ENCODE measurements at places on chromosomes 3 and 15. TPM values are rescaled to one million over a fixed set of nuclear protein-coding genes. Genes with fewer than 3 reads are reported as not detected.

Gene TRIP4
- 22.6 TPM for total RNA-seq

Gene SLC9A9
- total RNA-seq: 11.7 TPM

DNA sequence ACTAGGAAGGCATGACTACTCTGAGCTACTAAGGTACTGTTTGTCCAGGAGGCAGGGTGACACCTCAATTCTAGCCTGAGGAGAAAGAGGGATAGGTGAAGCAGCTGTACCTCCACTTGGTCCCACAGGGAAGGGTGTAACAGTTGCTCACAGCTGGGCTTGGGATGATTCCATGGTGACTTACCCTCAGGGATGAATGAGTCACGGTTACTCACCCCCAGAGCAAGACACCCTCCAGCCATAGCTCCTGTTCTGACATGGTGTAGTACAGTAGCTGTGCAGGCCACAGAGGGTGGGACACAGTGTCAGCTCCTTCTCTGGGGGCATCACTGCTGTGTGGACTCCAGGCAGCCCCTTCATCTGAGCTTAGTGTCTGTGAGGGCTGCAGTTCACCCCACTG is 868.6 kb upstream of the SEMA6D start:
- H3K4me3 ChIP-seq: no peak overlapping the region
- no peaks in the 10 kb centered on the region for H3K36me3 ChIP-seq
- H3K27me3 ChIP-seq: no peaks in the 10 kb centered on the region
- H3K4me1 ChIP-seq: no peaks in the 10 kb centered on the region
- no peak for DNase-seq
- no peak overlapping the region for H3K27ac ChIP-seq

GRCh38 chr3:7812490-7812889 is 689.1 kb upstream of the LMCD1 start:
- no peaks in the 10 kb centered on the region for H3K36me3 ChIP-seq
- H3K4me1 ChIP-seq: no peaks in the 10 kb centered on the region
- no peaks in the 10 kb centered on the region for H3K27me3 ChIP-seq
- H3K27ac ChIP-seq: no peak overlapping the region
- H3K4me3 ChIP-seq: no peak overlapping the region
- no peak for DNase-seq

Gene GPR62
- not detected for total RNA-seq

Gene RLBP1
- total RNA-seq: not detected

Gene KBTBD13
- total RNA-seq: 0.21 TPM

Gene LRRN1
- total RNA-seq: 7.1 TPM

DNA sequence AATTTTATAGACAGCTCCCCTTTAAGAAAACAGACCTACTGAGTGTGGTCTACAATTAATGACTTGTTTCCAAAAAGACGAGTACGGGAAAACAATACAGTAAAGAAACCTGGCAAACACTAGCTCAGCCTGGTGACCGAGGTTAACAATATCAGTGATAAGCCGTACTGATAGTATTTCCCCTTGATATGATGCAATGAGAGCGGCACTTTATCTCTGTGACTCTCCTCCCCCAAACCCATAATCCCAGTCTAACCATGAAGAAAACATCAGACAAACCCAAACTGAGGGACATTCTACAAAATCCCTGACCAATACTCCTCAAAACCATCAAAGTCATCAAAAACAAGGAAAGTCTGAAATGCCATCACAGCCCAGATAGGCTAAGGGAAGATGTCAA is 8.2 kb downstream of the DENND4A start:
- H3K4me3 ChIP-seq: no peak overlapping the region
- H3K27me3 ChIP-seq: no peaks in the 10 kb centered on the region
- H3K4me1 ChIP-seq: peaks cover 13% of the 10 kb centered on the region
- no peak for DNase-seq
- no peak overlapping the region for H3K27ac ChIP-seq

Gene GRM2
- 0.77 TPM for total RNA-seq

Gene IL16
- 27.8 TPM for total RNA-seq

- H3K27me3 ChIP-seq: no peaks in the 10 kb centered on the region
- no peak overlapping the region for H3K27ac ChIP-seq
- no peak for DNase-seq
- peaks cover 13% of the 10 kb centered on the region for H3K4me1 ChIP-seq
Measured at GRCh38 chr15:73608941-73609340, 24.2 kb downstream of the NPTN start.

Gene LIPC
- 0.57 TPM for total RNA-seq

Gene SQOR
- 53.9 TPM for total RNA-seq

DNA sequence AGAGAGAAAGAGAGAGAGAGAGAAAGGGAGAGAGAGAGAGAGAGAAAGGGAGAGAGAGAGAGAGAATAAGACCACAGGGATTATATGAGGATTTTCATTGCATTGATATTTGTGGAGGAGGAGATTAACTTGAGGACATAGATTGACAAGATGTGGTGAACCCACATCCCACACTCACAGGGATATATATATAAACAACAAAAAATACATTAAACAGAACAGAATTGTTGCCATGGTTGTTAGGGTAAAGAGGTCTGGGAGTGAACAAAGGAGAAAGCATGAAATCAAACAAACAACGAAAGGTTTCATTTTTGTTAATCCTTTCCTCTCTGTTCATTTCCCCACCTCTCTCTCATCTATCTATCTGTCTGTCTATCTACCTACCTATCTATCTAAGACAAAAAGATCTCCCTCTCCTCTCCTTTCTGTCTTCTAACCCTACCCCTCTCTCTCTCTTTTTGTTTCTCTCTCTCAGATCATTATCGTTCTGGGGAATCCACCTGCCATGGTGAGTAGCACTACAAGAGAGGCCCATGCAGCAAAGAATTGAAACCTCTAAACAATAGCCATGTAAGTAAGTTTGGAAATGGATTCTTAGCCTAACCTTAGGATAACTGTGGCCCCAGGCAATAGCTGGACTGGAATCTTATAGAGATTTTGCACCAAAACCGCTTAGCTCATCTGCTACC is 280.9 kb downstream of the RAP2B start:
- H3K4me3 ChIP-seq: no peak overlapping the region
- no peak overlapping the region for H3K27ac ChIP-seq

Gene CALML4
- 10.4 TPM for total RNA-seq

GRCh38 chr3:149765762-149766334 is 13.6 kb upstream of the COMMD2 start:
- peaks cover 11% of the 10 kb centered on the region for H3K27me3 ChIP-seq
- no peak overlapping the region for H3K4me3 ChIP-seq

All from lung (tissue), 17 donors.